ENCODE measurements at places on chromosomes 16 and 17.

GRCh38 chr16:74291577-74292208, 4.9 kb upstream of the PSMD7 start:
- DNase-seq = no peak

- no peak for DNase-seq
Observed at GRCh38 chr16:11333010-11333409, 12.2 kb upstream of the RMI2 start.

DNA sequence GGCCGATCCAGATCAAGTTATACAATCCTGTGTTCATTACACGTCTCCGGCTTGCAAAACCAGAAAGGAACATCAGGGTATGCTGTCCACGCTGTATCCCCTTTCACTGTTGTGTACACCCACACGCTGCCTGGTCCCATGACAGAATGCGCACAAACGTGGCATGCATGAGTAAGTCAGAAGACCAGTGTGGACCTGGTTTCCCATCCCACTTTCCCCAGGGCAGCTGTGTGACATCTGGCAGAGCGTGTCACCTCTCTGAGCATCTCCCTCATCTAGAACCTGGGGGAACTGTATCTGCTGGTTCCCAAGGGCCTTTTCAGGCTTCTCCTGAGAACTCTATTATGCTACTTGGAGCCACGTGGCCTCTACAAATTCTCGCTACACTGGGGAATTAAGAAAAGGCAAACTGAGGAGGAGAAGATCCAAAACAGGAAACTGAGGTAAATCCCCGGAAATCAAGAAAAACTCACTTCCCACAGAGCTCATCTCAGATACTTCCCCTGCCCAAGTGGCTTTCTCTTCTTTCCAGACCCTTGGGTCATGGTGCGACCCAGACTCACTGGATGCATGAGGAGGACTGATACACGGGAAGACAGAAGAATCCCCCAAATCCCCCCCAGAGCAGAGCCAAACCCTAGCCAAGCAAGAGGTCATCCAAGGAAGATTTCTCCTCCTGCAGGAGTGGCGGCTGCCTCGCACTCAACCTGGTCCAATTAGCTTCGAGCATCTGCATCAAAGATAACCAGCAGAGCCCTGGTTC, 139.3 kb downstream of the GAS7 start:
- no peak for DNase-seq

GRCh38 chr16:86083382-86084002, 184.5 kb downstream of the IRF8 start:
- no peak for DNase-seq

- no peak for DNase-seq
Observed at GRCh38 chr17:31294231-31294630, 2.8 kb downstream of the OMG start.

- peak; percentile 85 for DNase-seq
Observed at GRCh38 chr17:69466905-69467667, 52.6 kb downstream of the MAP2K6 start.

DNA sequence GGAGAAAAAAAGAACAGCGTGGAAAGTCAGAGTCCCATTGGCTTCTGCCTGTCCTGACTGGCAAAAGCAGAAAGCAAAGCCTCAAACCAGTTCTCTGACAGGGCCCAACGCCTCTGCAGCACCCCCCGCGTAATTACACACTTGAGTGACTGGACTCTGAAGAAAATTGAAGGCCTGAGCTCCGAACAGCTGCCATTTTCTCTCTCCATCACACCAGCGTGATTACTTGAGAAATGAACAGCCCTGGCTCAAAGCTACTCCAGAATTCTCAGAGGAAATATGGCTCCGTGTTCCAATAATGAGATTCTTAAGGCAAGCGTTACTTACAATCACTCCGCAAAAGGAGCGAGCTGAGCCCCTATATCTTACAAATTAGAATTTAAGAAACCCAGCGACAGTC, 142.7 kb upstream of the C17orf78 start:
- no peak for DNase-seq

DNA sequence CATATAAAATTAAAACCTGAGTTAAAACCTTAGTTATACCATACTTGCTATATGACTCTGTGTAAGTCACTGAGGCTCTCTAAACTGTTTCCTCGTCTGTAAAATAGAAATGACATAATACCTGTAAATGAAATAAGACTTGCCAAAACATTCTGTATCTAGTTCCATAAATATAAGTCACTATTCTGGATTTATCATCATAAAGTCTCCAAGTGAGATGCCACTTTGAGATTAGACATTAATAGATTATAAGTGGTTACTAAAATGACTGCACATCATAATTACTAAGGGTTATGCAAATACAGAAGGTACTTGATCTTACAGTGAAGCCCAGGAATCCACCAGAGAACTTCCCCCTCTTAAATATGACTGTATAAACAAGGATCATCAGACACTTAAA, 12.0 kb upstream of the BRIP1 start:
- no peak for DNase-seq

- no peak for DNase-seq
Observed at GRCh38 chr17:67200727-67201301, 44.2 kb downstream of the HELZ start.

DNA sequence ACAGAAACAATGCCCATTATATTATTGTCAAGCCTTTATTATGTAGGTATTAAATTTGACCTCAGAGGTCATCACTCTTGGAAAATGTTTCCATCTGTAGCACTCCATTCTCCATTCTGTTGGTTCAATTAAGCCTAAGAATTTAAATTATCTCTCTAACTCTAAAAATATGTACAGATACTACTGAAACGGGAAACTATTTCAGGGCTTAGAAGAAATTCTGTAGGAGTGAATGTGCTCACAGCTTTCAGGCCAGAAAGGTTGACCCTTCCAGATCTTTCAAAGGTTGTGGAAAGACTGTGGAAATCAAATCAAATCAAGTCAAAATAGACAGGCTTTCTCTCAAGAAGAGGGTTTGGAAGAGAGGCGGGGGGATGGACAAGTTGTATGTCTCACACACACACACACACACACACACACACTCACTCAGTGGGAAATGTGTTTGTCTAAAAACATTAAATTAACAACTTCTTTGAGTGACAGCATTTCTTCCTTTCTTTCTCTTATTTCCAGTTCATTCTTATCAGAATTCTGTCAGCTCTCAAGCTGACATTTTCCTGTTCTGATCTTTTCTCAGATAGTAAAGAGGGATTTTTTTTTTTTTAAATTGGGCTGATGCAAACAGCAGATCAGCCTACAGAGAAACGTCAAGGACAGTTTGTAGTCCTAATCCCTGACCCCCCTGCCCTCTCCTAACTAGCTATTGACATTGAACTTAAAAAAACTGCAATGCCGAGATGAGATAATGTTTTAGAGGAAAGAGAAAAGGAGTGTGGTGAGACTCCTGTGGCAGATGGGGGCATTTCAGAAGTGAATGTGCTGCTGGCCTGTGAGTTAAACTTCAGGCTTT, 139.0 kb upstream of the ZFHX3 start:
- DNase-seq = no peak

GRCh38 chr17:38600906-38601305, 4.8 kb downstream of the SRCIN1 start:
- no peak for DNase-seq

DNA sequence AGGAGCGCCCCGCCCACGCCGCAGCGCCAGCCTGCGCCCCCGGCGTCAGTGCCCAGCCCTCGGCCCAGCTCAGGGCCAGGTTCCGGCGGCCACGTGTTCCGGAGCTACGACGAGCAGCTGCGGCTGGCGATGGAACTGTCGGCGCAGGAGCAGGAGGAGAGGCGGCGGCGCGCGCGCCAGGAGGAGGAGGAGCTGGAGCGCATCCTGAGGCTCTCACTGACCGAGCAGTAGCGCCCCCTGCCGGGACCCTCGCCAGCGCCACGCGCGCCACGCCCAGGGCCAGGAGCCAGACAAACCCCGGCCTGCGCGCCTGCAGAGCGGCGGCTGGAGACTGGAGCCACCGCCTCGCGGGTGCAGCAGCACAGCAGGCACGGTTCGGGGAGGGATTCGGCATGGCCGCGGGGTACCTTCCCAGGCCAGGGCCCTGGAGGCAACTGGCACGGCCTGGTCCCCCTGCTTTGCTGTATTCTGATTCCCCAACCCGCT, 9.3 kb downstream of the CORO6 start:
- DNase-seq = no peak

- DNase-seq = no peak
Observed at GRCh38 chr16:47129755-47130435, 13.8 kb downstream of the NETO2 start.

- DNase-seq = no peak
Observed at GRCh38 chr16:63458846-63459245, 1422.6 kb upstream of the CDH8 start.

GRCh38 chr17:40181205-40181604, 3.9 kb downstream of the RAPGEFL1 start:
- no peak for DNase-seq

GRCh38 chr17:50479522-50480141, 972 bp downstream of the RSAD1 start:
- DNase-seq = peak; percentile 96

All from WERI-Rb-1 (cell line).